Fibroblast of villous mesenchyme (primary cell): ENCODE measurements at places on chromosomes 7 and 10.

GRCh38 chr7:28858206-28858605, 99.9 kb downstream of the TRIL start:
- no peak for DNase-seq

DNA sequence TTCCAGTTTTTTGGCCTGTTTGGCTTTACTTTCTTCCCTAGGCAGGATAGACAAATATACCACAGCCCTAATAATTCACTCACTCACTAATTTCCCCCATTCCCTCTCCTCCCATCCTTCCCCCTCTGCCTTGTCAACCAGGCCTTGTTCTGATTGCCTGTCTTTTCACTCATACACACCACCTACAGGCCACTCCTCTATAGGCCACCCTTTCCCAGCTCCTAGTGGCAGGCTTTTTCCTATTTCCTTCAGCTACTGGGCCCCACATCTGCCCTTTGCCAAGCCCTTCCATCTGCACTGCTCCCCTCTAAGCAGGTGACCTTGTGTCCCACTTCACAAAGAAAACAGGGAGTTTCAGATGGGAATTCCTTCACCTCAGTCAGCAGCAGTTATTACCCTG, 59.8 kb upstream of the MSRB2 start:
- no peak for DNase-seq

GRCh38 chr10:30970760-30971460, 60.8 kb downstream of the ZNF438 start:
- DNase-seq, result peak; percentile 69

DNA sequence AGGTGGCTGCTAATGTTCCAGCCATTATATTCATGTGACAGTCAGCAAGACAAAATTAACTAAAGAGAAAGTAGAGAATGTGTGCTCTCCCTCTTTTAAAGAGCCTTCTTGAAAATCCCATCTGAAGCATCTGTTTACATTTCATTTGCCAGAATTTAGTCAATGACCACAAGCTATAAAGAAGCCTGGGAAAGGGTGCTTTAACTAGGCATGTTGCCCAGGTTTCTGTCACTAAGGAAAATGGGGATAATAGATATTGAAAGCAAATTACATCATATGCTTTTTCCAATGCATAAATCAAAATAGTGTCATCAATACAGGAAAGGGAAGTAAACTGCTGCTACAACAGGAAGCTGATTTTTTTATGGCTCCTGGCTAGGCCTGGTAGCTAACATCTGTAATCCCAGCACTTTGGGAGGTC, 67.7 kb downstream of the ELAPOR2 start:
- peak; percentile 1 for DNase-seq
